ENCODE measurements at places on chromosomes 3 and 15.

DNA sequence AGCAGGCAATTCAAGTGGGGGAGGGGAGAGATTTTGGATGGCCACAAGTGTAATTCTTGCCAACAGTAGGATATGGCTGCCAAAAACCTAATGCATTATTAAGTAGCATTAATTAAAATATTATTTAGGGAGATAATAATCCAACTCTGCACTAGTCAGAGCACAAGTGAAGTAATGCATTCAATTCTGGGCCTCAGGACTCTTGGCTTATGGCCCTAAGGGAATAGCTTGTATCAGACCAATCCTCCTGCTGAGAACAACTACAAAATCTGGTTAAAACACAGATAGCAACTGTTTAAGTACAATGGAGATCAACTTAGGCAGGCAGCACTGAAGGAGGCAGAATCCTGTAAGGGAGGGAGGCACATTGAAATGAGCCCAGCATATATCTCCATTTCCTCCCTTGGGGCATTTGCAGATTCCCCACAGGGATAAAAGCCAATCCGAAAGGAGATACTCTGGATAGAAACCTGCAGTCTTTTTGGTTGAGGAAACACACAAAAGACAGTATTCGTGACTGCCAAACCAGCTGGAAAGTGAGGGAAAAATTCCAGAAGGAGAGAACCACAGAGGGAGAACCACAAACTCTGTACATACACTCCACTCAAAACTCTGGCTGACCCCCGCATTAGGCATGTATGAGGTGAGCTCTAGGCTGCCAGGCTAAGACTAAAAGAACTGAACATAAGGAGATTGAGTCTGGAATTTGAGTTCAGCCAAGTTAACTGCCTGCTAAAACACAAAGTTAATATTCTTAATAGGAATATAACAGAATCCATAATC lies 57.4 kb downstream of the ETFA start:
- DNase-seq, result no peak

- DNase-seq, result no peak
Measured at GRCh38 chr3:195061756-195062655, 209.0 kb downstream of the XXYLT1 start.

GRCh38 chr3:129617381-129618185 lies 11.1 kb upstream of the PLXND1 start:
- DNase-seq, result no peak

DNA sequence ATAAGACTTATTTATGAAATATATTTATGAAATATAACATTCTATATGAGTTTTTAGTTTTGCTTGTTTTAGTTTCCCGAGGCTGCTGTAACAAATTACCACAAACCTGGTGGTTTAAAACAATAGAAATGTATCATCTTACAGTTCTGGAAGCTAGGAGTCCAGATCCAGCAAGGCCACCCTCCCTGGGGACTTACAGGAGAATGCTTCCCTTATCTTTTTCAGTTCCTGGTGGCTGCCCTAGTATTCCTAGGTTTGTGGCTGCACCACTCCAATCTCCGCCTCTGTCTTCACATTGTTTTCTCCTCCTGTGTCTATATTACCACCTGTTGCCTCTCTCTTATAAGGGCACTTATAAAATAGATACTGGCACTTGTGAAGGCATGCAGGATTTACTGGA lies 877.8 kb downstream of the TUSC7 start:
- DNase-seq, result no peak

- no peak for DNase-seq
Measured at GRCh38 chr3:153679714-153680113, 441.5 kb upstream of the ARHGEF26 start.

GRCh38 chr3:133966954-133967353 lies 62.8 kb downstream of the SLCO2A1 start:
- no peak for DNase-seq

DNA sequence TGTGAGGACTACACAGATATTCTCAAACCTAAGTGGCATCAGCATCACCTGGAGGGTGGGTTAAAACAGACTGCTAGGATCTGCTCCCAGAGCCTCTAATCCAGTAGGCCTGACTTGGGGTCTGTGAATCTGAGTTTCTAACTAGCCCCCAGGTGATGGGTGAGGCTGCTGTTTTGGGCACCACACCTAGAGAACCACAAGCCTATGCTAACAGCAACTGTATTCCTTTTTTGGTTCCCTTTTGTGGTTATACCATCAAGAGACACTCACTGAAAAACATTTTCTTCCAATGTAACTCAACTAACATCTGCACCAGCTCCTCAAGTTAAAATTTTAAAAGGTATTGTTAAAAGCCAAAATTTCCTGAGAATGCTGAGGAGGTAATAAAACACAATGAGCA lies 16.0 kb downstream of the WDR82 start:
- no peak for DNase-seq

- DNase-seq, result no peak
Measured at GRCh38 chr3:171900446-171900845, 57.3 kb downstream of the TMEM212 start.

DNA sequence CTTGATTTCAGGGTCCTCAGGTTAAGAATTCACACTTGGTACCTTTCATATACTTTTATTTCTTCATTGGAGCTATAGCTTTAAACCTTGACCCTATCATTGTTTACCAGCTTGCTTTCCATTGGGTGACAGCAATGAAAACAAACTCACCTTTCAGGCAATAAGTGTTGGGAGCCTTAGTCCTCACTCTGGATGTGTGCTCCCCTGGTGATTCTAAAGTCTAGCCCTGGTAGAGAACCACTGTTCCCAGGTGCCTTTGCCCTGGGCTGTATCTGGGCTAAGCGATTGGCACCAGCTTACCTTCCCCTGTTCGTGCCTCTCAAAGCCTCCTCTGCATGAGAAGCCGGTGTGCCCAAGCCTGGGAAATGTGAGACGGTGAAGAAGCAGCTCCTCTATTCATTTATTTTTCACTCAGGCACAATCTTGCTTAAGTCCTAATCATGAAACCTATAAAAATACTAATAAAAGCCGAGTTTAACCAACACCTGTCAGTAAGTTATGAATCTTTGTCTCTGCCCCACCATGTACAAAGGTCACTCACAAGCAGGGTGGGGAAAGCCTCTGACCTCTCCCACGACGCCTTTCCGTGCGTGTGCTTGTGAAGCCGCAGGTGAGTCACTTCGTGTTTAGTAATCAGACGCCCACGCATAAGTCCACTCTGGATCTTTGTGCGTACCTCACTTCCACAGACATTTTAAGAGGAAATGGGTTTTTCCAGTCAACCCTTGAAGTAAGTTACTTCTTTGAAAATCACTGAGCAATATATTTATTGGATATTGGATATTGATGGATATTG lies 12.8 kb upstream of the ARRDC4 start:
- DNase-seq, result no peak

DNA sequence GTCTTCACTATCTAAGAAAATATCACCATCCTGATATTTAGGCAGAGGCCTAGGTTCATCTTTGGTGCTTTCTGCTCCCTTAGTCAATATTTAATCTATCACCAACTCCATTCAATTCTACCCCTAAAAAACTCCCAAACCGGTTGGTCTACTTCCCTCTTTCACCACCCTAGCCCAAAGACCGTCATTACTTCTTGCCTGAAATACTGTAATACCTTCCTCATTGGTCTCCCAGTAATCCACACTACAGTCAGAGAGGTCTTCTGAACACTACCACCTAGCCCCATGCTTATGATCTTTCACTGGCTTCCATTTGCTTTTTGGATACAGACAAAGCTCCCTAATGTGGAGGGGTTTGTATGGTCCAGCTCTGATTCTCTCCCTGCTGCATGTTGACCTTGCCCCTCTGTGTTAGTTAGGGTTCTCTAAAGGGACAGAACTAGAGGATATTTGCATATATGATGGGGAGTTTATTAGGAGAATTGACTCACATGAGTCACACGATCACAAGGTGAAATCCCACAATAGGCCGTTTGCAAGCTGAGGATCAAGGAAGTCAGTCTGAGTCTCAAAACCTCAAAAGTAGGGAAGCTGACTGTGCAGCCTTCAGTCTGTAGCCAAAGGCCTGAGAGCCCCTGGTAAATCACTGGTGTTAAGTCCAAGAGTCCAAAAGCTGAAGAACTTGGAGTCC lies 36.4 kb upstream of the ATP2C1 start:
- no peak for DNase-seq

GRCh38 chr15:34724481-34724880 lies 30.3 kb downstream of the GJD2 start:
- no peak for DNase-seq

DNA sequence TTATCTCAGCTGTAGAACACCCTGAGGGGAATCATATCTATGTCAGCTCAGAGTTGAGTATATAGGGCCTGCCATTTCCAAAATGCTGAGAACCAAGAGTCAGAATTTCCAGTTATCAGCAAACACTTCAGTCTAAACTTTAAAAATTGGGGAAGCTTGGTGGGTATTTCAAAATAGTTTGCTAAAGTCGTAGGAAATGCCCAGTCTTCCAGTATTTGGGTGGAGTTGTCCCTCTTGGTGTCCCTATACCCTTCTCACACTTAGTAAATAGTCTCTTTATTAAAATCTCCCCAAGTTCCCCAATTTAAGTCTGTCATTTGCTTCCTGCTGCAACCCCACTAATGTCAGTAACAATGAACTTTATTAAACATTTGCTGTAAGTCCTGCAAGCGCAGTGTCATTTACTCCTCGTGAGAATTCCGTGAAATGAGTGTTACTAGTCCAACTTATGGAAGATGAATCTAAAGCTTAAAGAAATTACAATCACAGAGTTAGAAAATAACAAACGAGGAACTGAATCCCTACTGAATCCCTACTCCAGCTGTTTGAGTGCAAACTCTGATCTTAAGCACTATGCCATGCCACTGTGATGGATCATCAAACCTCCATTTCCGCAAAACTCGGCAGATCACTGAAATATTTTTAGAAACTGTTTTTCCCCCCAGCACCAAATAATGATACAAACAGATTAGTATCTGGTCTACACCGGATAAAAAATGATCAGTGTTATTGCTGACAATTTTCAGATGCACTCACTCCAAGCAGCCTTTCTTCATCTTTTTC lies 341.7 kb upstream of the PROK2 start:
- DNase-seq, result no peak

DNA sequence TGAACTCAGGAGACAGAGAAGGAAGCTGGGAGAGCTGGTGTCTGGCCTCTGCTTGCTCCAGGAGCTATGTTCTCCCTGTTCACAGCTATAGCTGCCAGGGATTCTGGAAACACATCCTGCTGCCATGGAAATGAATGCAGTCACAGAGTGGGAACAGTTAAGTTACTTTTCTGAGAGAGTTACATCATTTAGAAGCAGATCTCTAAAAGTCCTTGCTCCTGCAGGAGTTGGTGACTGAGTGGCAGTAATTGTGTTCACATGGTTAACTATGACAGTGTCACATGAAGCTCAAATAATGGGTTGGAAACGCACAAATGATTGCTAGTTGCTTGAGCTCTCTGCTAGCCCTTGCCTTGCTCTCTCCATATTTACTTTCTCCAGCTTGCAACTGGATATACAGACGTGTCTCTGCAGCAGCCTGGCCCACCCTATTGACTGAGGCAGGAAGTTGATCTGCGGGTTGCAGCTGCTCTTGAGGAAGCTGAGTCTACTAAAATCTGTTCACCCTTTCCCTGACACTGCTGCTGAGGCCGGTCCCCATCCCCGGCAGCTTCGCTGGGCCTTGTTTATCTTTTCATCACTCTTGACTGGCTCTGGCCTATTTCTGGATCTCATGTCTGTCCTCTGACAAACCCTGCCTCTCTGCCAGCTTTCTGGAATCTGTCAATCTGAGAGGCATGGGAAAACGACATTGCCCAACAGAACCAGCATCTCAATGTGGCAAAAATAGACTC lies 16.7 kb upstream of the ISLR start:
- DNase-seq, result no peak

GRCh38 chr15:31162721-31163510 lies 61.4 kb upstream of the TRPM1 start:
- DNase-seq, result no peak

GRCh38 chr3:46370839-46371518 lies at the start of gene CCR5:
CCR5 (plus strand) TSS chr3:46370946; CDS start chr3:46372903, 1,957 bp downstream.
- DNase-seq, result no peak

DNA sequence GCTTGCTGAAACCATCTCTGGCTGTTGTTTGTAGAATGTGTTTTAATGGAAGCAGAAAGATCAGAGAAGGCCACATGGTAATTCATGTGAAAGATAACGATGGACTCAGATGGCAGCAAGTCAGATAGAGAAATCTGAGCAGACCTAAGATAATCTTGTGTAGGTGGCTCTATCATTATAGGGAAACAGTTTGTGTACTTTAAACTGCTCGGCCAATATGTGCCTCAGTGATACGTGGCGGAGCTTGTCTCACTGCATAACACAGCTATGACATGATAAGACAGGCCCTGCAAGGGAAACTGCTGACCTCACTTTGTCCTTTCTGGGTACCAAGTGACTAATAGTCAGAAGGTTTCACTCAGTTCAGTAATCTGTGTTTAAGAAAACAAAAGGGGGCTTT lies 51.0 kb downstream of the MME start:
- no peak for DNase-seq

DNA sequence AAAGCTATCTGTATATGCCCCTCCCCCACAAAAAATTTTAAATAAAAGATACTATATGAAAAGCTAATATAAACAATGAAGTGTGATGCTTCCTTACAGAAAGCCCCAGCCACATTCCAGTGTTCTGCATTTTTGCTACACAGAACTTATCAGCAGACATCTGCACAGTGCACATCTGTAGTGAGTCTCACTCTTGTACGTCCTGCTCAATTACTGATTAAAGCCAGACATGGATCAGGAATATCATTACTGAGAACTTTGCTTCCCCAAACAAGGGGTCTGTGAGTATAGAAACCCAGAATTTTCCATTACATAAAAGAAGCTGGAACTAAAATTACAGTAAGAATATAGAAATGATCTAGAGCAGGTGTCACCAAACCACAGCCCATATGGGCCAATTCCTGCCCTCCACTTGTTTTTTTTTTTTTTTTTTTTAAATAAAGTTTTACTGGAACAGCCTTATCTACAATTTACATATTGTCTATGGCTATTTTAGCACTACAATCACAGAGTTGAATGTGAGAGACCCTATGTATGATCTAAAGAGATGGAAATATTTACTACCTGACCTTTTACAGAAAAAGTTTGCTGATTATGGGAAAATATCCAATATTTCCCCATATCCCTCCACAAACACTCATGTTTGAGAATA lies 45.7 kb downstream of the UBP1 start:
- DNase-seq, result no peak

- DNase-seq, result no peak
Measured at GRCh38 chr3:107578091-107578490, 55.3 kb downstream of the BBX start.

GRCh38 chr3:24242012-24242698 lies 252.5 kb downstream of the THRB start:
- no peak for DNase-seq

DNA sequence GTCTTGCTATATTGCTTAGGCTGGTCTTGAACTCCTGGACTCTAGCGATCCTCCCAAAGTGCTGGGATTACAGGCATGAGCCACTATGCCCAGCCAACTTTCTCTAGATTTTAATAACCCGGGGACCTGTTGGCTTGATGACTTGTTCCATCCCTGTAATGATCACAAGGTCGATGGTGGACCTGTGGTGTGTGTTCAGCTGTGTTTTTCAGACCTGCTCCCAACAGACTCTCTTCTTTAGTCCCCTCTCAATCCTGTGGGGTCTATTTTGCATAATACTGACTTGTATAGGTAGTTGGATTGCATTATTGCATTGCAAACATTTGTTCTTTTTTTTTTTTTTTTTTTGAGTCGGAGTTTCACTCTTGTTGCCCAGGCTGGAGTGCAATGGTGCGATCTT lies 1.9 kb downstream of the MAP2K1 start:
- no peak for DNase-seq

- no peak for DNase-seq
Measured at GRCh38 chr15:62512904-62513303, 347.8 kb upstream of the C2CD4B start.

All from activated naive CD4-positive, alpha-beta T cell treated with anti-CD3 and anti-CD28 coated beads, Interleukin-2, amount 50 U/mL, for 72 hours (primary cell).